ENCODE measurements at places on chromosomes 16 and 17.
A peak's percentile ranks its signal among the peaks of the same experiment; 100 is the strongest.

DNA sequence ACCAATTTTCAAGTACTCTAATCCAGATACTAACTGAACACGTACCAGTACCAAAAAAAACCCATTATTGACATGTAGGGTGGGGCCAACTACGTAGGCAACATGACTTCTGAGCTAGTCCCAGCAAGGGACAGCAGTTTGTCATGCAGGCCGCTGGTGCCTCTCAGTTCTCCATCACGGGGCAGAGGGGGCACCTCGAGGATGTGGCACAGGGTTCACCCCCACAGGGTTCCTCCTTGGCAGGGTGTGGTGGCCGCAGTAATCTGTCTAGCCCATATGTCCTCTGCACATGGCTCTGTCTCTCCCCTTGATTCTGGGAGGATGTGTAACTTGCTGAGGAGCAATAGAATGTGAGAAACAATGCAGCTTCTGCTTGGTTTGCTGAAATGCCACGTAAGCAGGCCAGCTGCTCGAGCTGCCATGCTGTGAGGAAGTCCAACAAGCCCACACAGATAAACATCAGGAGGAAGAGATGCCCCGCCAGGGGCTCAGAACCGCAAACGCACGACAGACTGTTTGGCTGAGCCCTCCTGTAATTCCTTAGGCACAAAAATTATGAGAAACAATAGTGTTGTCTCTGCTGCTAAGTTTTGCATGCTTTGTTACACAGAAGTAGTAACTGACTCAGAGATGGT is 62.4 kb downstream of the NT5M start:
- DNase-seq, result no peak

GRCh38 chr16:1002399-1003166 is 21.0 kb downstream of the SOX8 start:
- DNase-seq, result peak; percentile 45

GRCh38 chr17:4945176-4945943 is 3.0 kb downstream of the PFN1 start:
- DNase-seq, result peak; percentile 84

- DNase-seq, result no peak
Observed at GRCh38 chr17:47368262-47368661, 44.5 kb downstream of the EFCAB13 start.

DNA sequence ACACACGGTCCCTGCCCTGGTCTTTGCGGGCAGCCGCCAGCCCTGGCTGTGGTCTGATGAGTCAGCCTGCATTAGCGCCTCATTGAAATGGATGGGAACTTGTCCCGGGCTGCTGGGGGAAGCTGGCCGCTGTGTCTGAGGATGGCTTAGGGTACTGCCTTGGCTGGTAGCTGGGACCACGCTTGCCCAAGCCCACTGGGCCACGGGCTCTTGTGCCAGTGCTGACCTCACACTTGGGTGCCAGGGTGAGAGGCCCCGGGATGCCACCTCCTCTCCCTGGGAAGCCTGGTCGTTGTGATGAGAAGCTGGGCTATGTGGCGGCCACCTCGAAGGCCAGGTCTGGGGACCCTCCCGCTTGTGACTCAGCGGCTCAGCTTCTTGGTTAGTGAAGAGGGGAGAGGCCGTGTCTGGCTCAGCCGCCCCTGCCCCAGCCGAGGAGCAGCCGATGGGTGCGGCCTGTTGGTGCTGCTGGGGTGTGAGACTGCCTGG is 10.7 kb downstream of the CACNA1H start:
- no peak for DNase-seq

- DNase-seq, result no peak
Observed at GRCh38 chr17:63436523-63437110, 9.5 kb downstream of the CYB561 start.

GRCh38 chr17:32452281-32452680 is 8.0 kb downstream of the PSMD11 start:
- DNase-seq, result no peak

GRCh38 chr16:83682116-83682867 is 125.5 kb upstream of the HSBP1 start:
- DNase-seq, result no peak

GRCh38 chr17:63486317-63487013 is 9.6 kb downstream of the ACE start:
- DNase-seq, result no peak

Measured in activated CD4-positive, alpha-beta T cell treated with anti-CD3 and anti-CD28 coated beads, Interleukin-2, amount 50 U/mL, for 24 hours (primary cell).